Lung (tissue), 17 donors: ENCODE measurements at places on chromosomes 11 and 22. TPM values are rescaled to one million over a fixed set of nuclear protein-coding genes. Genes with fewer than 3 reads are reported as not detected.

DNA sequence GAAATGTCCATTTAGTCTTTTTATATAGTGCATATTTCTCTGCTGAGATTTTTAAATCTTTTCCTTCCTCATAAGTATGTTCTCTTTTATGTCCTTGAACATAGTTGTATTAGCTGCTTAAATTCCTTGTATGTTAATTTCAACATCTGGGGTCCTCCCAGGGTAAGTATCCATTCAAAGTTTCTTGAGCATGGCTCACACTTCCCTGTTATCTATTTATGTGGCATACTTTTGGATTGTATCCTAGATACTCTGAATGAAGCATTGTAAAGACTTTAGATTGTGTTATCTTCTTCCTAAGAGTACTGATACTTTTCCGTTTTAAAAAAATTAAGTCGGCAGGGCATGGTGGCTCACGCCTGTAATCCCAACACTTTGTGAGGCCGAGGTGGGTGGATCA, 28.4 kb upstream of the PITPNB start:
- no peaks in the 10 kb centered on the region for H3K27me3 ChIP-seq
- no peak for DNase-seq
- H3K27ac ChIP-seq: no peak overlapping the region
- H3K4me1 ChIP-seq: no peaks in the 10 kb centered on the region

The ACTN3 gene
- total RNA-seq: not detected

The LSP1 gene
- total RNA-seq: 44.9 TPM

The GSC2 gene
- not detected for total RNA-seq

The KRTAP5-2 gene
- not detected for total RNA-seq

- no peak for DNase-seq
- H3K27ac ChIP-seq: no peak overlapping the region
- no peak overlapping the region for H3K4me3 ChIP-seq
- H3K4me1 ChIP-seq: no peaks in the 10 kb centered on the region
- no peaks in the 10 kb centered on the region for H3K36me3 ChIP-seq
These were observed 306.1 kb upstream of the DDI1 start for GRCh38 chr11:103730131-103730940.

The BRD1 gene
- 51.5 TPM for total RNA-seq

- peak; percentile 62 for DNase-seq
- H3K4me3 ChIP-seq: no peak overlapping the region
- H3K4me1 ChIP-seq: no peaks in the 10 kb centered on the region
- H3K36me3 ChIP-seq: no peaks in the 10 kb centered on the region
- H3K27me3 ChIP-seq: no peaks in the 10 kb centered on the region
These were observed 17.9 kb downstream of the KCNE3 start for GRCh38 chr11:74449369-74449931.

The HRAS gene
- total RNA-seq: 20.5 TPM

- H3K27me3 ChIP-seq: no peaks in the 10 kb centered on the region
- no peak overlapping the region for H3K27ac ChIP-seq
- no peak overlapping the region for H3K4me3 ChIP-seq
- no peaks in the 10 kb centered on the region for H3K36me3 ChIP-seq
These were observed 626 bp upstream of the TBX10 start for GRCh38 chr11:67640021-67640757.

- H3K27me3 ChIP-seq: peaks cover 31% of the 10 kb centered on the region
- no peak for DNase-seq
- H3K27ac ChIP-seq: no peak overlapping the region
These were observed 8.6 kb upstream of the MIAT start for GRCh38 chr22:26648528-26649388.

- DNase-seq: peak; percentile 29
- H3K27me3 ChIP-seq: no peaks in the 10 kb centered on the region
- no peak overlapping the region for H3K4me3 ChIP-seq
- no peaks in the 10 kb centered on the region for H3K36me3 ChIP-seq
These were observed 7.3 kb upstream of the C11orf86 start for GRCh38 chr11:66967670-66968425.
